Liver (tissue), 10 donors: ENCODE measurements at places on chromosomes 6 and 20. TPM values are rescaled to one million over a fixed set of nuclear protein-coding genes. Genes with fewer than 3 reads are reported as not detected.

The BPIFB2 gene
- 1.0 TPM for polyA plus RNA-seq

The ID4 gene
- 0.38 TPM for polyA plus RNA-seq

The MLN gene
- not detected for polyA plus RNA-seq

The AHCY gene
- 56.0 TPM for polyA plus RNA-seq

The NRSN1 gene
- polyA plus RNA-seq = not detected

The SLC22A23 gene
- polyA plus RNA-seq = 4.9 TPM

- H3K27ac ChIP-seq = peak overlapping the region; percentile 34
- no peak for DNase-seq
- no peaks in the 10 kb centered on the region for H3K36me3 ChIP-seq
- H3K27me3 ChIP-seq = no peaks in the 10 kb centered on the region
- H3K4me1 ChIP-seq = peaks cover 2% of the 10 kb centered on the region
- H3K4me3 ChIP-seq = no peak overlapping the region
Measured at GRCh38 chr6:108555399-108556052, 5.2 kb upstream of the FOXO3 start.

DNA sequence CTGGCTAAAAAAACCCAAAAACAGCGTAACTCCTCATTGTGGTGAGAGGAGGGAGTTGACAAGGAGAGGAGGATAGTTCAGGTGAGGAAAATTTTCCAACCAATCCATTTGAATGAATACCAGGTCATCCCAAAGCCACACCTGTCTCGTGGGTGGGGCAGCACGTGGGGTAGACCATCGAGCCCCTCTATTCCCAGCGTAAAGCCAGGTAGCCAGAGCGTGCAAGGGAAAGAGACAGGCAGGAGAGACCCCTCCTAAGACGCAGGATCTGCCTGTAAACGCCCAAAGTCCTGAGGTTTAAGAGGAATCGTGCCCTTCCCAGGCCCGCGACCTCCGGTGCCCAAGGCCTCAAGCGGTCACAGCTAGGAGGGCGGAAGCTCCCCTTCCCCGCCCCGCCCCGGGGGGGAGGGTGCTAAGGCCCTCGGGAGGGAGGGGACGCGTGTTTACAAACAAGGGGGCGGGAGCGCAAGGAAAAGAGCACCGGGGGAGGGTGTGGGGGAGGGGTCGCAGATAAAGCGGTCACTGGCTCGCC is 712 bp downstream of the RXRB start:
- no peak for DNase-seq
- no peaks in the 10 kb centered on the region for H3K27me3 ChIP-seq
- peaks cover 68% of the 10 kb centered on the region for H3K4me1 ChIP-seq
- H3K27ac ChIP-seq = peak overlapping the region; percentile 97
- peaks cover 3% of the 10 kb centered on the region for H3K36me3 ChIP-seq

DNA sequence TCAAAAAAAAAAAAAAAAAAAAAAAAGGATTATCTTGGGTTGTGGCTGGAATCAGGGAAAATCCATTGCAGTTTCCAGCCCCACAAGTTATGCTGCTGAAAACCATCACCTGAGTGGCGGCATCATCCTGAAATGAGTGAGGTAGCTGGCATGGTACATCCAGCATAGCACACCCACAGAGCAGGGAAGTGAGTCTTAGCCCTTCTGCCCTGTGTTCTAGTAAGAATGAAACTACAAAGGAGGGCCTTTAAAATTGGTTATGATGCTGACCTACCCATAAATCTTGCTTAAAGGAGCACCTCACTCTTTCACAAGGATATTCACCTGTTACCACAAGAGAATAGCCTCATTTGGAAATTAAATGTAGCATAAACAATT is 119.2 kb downstream of the NFATC2 start:
- no peaks in the 10 kb centered on the region for H3K27me3 ChIP-seq
- no peak for DNase-seq
- H3K27ac ChIP-seq = no peak overlapping the region
- no peak overlapping the region for H3K4me3 ChIP-seq

GRCh38 chr20:3209946-3210317 is 634 bp downstream of the ITPA start:
- H3K27me3 ChIP-seq = no peaks in the 10 kb centered on the region
- H3K36me3 ChIP-seq = no peaks in the 10 kb centered on the region
- peak overlapping the region; percentile 99 for H3K4me3 ChIP-seq
- peaks cover 10% of the 10 kb centered on the region for H3K4me1 ChIP-seq
- DNase-seq = no peak

DNA sequence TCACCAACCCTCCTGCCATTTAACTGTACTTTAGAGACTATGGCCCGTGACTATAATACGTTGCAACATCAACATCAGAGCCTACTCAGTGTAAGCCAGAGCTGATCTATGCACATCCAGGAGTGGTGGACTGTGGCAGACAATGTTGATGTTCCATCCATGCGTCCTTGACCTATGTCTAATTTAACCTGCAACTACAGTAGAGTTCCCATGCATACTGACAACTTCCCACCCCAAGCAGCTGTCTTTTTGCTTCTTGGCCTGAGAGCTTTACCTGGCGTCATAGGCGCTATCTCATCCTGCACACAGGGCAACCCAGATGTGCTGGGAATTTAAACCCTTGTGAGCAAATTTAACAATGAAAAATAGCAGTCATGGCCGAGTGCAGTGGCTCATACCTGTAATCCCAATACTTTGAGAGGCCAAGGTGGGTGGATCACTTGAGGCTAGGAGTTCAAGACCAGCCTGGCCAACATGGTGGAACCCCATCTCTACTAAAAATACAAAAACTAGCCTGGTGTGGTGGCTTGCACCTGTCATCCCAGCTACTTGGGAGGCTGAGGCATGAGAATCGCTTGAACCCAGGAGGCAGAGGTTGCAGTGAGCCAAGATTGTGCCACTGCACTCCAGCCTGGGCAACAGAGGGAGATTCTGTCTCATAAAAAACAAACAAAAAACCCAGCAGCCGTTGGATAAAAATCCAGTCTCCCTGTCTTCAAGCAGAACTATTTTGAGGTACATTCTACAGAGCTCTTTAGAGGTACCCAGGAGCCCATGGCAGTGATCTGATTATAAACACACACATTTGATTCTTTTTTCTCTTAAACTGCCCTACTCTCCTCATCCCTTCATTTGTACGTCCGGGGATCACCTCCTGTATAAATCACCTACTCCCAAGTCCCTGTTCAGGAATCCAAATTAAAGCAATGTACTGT is 22.0 kb downstream of the PERP start:
- no peaks in the 10 kb centered on the region for H3K27me3 ChIP-seq
- peak overlapping the region; percentile 60 for H3K27ac ChIP-seq
- H3K36me3 ChIP-seq = no peaks in the 10 kb centered on the region
- no peak overlapping the region for H3K4me3 ChIP-seq
- peaks cover 9% of the 10 kb centered on the region for H3K4me1 ChIP-seq

GRCh38 chr6:25477006-25477590 is 174.9 kb upstream of the SCGN start:
- no peak overlapping the region for H3K27ac ChIP-seq
- H3K27me3 ChIP-seq = no peaks in the 10 kb centered on the region
- no peaks in the 10 kb centered on the region for H3K36me3 ChIP-seq
- no peaks in the 10 kb centered on the region for H3K4me1 ChIP-seq

- no peaks in the 10 kb centered on the region for H3K4me1 ChIP-seq
- H3K27me3 ChIP-seq = peaks cover 5% of the 10 kb centered on the region
- no peak overlapping the region for H3K27ac ChIP-seq
- H3K36me3 ChIP-seq = no peaks in the 10 kb centered on the region
Measured at GRCh38 chr20:16747291-16747811, 807 bp upstream of the OTOR start.

GRCh38 chr6:33633462-33634158 is 12.5 kb downstream of the ITPR3 start:
- H3K4me1 ChIP-seq = no peaks in the 10 kb centered on the region
- no peaks in the 10 kb centered on the region for H3K36me3 ChIP-seq
- H3K27ac ChIP-seq = no peak overlapping the region
- peak; percentile 78 for DNase-seq

GRCh38 chr6:52360028-52360427 is 1.9 kb upstream of the PAQR8 start:
- DNase-seq = no peak
- no peak overlapping the region for H3K27ac ChIP-seq
- H3K27me3 ChIP-seq = no peaks in the 10 kb centered on the region
- no peak overlapping the region for H3K4me3 ChIP-seq

GRCh38 chr6:39357998-39358686 is 35.6 kb upstream of the KCNK16 start:
- H3K27me3 ChIP-seq = no peaks in the 10 kb centered on the region
- DNase-seq = no peak
- no peak overlapping the region for H3K27ac ChIP-seq
- H3K36me3 ChIP-seq = no peaks in the 10 kb centered on the region
- H3K4me1 ChIP-seq = no peaks in the 10 kb centered on the region
